ENCODE measurements at places on chromosomes 11 and 22.

GRCh38 chr11:122202161-122202950 lies 86.3 kb upstream of the BLID start:
- DNase-seq = no peak

DNA sequence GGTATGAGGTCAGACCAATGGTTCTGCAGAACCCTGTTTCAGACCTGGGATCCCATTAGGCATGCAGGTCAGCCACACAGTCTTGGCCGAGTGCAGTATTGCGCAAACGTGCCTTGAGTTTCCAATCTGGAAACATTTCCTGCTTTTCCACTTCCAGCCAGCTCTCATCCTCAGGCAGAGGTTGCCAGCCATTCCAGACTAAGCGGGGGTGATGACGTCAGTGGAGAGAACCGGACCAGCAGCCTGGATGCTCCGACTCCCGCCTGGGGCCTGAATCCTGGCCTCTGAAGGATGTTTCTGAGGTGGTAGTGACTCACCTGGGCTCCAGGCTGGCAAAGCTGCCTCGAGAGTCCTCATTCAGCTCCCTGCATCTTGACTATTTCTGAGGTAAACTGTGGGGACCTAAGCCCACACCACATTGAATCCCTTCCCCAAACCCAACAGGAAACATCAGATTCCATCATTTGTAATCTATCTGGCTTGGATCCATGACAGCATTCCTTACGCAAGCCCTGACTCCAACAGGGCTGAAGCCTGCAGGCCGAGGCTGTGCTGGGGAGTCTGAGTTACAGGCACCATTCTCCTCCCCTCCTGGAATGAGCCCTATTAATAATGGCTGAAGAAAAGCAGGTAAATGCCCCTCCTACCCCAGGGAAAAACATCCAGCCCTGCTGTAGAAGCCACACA lies 83.0 kb downstream of the ABTB2 start:
- no peak for DNase-seq

DNA sequence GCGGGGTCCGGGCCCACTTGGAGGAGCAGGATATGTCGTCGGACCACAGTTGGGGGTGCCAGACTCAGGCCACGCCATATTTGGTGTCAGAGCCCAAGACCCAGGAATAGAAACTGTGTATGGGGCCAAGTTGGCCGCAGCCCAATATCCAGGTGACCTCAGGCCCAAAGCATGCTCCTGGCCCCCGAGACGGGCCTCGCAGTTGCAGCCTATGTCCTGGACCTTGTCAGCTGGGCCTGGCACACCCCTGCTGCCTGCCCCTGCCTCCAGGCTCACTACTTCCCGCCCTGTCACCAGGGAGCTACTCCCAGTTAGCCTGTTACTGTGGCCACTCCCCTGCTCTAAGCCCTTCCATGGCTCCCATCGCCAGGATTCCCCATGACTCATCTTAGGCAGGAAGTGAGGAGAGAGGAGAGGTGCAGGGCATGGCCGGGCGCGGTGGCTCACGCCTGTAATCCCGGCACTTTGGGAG lies 23.1 kb downstream of the A4GALT start:
- DNase-seq = no peak

DNA sequence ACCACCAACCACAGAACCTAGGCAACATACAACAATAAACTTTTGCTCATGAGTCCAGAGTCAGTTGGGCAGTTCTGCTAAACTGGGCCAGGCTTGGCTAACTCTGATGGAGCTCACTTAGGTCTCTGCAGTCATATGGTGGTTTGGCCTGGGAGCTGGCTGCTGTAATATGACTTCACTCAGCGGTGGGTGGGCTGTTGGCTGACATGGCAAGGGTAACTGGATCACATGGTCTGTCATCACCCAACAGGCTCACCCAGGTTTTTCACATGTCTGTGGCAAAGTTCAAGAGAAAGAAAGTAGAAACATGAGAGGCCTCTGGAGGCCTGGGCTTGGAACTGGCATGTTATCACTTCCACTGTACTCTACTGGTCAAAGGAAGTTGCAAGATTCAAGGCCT lies 43.2 kb upstream of the CLMP start:
- no peak for DNase-seq

DNA sequence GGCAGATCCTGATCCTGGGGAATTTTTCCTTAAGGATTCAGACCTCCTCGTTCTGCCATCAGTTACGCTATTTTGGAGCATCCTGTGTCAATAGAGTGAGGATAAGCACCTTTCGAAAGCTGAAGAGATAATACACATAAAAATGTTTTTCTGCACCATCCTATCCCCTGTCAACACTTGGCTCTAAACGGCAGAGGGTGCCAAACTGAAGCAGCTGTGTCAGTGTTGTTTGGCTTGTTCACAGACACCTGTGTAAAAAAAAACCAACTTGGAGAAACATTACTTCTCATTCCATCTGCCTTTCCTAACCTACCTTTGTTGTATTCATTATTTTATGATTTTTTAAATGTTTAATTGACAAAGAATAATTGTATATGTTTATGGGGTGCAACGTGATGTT lies 417.0 kb upstream of the DDI1 start:
- DNase-seq = peak; percentile 41

DNA sequence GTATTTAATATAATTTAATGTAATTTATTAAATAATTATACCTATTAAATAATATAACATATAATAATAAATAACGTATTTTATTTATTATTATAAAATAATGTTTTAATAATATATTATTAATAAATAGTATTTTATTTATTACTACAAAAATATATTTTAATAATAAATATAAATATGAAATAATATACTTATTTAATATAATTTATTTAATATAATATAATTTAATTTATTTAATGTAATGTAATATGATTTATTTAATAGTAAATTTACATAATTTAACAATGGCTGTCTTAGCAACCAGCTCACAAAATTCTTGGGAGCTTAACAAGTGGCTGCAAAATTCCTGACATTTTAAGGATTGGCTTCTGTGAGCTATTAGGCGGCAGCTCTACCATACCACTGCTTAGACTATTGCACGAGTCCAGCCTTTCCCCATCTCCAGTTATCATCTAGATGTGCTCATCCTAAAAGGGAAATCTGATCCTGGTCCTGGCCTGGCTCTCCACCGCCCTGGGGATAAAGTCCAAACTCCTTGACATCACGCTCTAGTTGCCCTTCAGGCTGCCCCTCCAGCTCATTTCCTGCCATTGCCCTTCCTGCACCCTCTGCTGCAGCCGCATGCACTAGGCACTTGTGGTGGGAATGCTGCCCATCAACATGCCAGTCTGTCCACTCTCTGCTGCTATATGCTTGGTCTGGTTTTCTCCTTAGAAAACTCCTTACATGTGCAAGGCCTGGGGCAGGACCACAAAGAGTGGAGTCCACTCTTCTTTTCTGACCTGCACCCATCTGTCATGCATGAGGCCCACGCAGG lies 9.8 kb downstream of the MMP20 start:
- no peak for DNase-seq

DNA sequence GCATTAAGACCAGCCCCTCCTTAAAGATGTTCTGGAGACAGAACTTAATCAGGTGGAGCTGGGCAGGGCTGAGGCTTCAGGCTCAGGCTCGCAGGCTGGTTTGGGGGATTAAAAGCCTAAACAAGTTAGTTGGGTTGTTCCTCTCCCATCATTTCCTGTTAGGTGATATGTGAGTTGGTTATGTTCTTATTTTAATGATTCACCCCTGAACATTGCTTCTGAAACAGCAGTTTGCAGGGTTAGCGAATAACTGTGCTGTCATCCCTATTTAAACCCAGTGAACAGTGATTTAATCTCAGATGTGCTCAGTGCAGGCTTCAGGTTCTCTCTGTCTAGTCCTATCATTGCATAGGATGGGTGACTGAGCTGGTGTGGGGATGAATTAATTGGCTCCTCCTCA lies 47.4 kb upstream of the BIRC3 start:
- DNase-seq = peak; percentile 5

DNA sequence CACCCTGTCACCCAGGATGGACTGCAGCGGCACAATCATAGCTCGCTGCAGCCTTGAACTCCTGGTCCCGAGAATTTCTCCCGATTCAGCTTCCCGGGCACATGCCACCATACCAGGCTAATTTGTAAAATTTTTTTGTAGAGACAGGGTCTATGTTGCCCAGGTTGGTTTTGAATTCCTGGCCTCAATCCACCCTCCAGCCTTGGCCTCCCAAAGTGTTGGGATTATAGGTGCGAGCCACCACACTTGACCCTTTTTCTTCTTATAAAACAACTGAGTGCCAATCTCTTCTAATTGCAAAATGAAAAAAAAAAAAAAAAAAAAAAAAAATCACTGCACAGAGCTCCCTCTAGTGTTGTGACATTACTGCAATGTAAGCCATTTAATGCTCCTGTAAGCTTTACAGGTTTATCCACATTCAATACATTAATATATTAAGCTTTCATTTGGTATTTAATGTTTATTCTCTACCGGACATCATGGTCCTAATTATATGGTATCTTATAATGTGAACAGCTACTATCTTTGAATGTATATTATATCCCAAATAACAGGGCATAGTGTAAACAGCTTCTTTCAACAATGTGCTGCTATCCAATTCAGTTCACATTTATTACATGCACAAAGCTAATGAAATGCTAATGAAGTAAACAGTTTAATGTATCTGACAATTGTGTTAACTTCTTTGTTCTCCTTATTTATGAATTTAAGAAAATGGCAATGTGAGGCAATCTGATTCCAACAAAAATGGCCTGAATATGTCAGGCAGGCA lies 44.6 kb downstream of the COPB1 start:
- peak; percentile 17 for DNase-seq

- no peak for DNase-seq
Measured at GRCh38 chr11:102266099-102266498, 51.2 kb upstream of the BIRC3 start.

DNA sequence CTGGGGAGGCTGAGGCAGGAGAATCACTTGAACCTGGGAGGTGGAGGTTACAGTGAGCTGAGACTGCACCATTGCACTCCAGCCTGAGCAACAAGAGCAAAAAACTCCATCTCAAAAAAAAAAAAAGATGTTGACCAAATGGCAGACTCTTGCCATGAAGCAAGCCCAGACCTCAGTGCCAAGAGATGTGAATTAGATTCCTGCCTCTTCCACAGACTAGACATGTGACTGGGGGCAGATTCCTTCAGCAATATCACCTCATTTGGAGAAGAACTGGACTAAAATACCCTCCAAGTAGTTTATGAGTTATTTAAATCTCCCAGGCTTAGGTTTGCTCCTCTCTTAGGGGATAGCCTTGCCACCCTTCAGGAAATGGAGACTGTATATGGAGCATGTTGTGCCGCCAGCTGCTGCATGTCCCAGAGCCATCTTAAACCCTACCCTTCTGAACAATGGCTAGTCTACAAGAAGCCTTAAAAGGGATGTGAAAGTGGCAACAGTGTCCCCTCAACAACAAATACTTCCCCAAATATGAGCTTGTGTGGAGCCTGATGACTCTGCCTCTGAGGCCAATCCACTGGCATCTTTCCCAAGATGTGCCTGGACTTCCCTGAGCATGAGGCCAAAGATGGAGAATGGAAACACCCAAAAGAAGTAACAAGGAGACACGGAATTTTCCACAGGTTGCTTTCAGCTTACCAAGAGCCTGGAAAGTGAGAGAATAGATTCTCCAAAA lies 763 bp upstream of the MS4A7 start:
- DNase-seq = no peak

GRCh38 chr22:46936378-46936903 lies 174.0 kb downstream of the TBC1D22A start:
- no peak for DNase-seq

DNA sequence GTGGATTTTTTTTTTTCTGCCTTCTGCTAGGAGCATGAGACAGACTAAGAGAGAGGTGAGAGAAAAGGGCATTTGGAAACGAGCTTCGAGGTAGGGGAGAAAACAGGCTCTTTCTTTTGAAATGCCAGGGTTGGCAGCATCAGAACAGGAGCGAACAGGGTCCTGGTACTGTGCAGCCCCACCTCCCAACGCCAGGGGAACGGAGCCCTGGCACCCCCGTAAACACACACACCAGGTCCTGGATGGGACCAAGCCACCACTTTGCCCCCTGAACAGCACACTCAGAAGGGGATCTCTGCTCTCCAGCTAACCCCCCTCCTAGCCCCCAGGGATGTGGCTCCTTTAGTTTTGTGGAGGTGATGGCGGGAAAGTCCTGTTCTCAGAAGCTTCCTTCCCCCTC lies 127.1 kb downstream of the CTTN start:
- no peak for DNase-seq

DNA sequence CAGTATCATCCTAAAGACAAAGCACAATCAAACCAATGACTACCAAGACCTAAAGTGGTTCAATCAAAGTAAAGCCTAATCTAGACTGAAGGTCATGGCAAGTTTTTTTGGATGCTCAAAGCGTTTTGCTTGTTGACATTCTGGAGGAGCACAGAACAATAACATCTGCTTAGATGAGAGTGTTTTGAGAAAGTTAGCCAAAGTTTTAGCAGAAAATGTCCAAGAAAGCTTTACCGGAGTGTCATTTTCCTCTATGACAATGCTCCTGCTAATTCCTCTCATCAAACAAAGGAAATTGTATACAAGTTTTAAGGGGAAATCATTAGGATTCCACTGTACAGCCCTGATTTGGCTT lies 256.9 kb upstream of the FAT3 start:
- DNase-seq = no peak

GRCh38 chr22:28051091-28051786 lies 132.2 kb upstream of the PITPNB start:
- DNase-seq = peak; percentile 56

GRCh38 chr22:37199760-37200108 lies 11.7 kb upstream of the C1QTNF6 start:
- no peak for DNase-seq

GRCh38 chr11:100961633-100962032 lies 168.0 kb downstream of the PGR start:
- DNase-seq = peak; percentile 1

GRCh38 chr22:46464701-46465344 lies 72.6 kb downstream of the CELSR1 start:
- DNase-seq = no peak

- no peak for DNase-seq
Measured at GRCh38 chr11:62149986-62150886, 26.4 kb downstream of the INCENP start.

DNA sequence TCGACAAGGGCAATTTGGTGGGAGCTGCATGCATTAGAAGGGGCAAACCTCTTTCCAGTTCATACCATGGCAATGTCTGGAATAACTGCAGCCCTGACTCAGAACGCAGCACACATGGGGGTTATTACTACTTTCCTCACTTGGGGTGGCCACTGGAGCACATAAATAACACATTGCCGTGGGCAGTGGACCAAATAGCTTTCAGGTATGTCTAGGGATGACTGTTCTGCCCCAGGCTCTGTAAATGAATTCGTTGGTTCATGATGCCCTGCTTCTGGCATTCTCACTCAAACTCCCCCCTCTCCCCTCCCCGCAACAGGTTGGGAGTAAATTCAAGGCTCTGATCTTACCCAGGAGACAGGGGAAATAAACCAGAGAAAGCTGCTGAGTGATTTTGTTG lies 238.0 kb upstream of the PLET1 start:
- no peak for DNase-seq

DNA sequence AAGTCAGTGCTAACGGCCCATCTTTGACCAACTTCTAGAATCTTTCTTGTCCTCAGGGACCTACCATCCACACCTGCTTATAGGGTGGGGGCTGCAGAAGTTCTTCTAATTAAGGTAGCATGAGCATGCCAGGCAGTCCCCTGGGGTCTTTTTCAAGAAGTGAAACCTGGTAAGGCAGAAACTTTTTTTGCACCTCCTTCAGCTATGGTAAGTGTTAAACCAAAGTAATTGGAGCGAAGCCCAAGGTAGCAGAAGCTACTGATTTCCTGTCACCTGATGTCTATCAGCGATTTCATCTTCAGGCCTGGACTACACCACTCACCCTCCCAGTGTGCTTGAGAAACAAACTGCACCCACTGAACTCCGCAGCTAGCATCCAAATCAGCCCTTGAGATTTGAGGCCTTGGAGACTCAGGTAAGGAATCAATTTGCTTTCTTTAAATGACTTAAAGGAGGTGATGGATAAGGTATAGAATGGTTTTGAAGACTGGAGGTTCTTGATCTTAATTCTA lies at the start of gene MS4A1:
MS4A1 (plus strand) TSS at position 317 of the 512 bp plus-strand sequence. CDS start 6,528 bp downstream, outside the sequence.
- no peak for DNase-seq

Measured in NCI-H82 (cell line).